ENCODE measurements at places on chromosomes 2 and 18.

DNA sequence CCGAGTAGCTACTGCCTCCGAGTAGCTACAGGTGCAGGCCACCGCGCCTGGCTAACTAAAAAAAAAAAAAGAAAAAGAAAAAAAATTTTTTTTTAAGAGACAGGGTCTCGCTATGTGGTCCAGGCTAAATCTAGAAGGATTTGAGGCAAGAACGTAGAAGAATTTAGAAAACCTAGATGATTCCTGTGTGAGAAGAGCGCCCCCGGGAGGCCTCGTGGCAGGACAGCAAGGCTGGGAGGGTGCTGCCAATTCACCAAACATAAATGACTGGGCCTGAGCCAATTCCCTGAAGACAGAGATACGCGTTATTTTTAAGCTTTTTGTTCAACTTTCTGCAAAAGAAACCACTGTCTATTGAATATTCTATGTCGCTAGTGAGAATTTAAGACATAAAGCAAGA lies 90.1 kb upstream of the TGFA start:
- no peak for DNase-seq

GRCh38 chr2:182824056-182824766 lies 42.2 kb downstream of the FRZB start:
- DNase-seq = no peak

GRCh38 chr2:25740810-25741381 lies 67.5 kb upstream of the DTNB start:
- DNase-seq = no peak

DNA sequence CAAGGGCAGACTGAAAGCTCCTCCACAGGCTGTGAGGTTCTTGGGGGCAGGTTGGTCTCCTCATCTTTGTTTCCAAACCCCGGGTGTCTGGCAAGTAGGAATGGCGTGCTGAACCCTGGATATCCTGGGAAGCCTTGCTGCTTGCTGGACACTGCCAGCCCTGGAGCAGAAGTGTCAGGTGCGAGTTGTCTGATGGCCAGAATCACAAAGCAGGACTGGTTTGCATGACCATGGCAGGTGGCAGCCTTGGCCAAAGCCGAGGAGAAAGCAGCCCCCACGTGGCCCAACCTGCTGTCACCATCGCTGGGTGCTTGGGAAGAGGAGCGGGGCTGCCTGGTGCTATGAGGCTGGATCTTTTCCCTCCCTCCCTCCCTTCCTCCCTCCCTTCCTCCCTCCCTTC lies 309.5 kb upstream of the HS6ST1 start:
- no peak for DNase-seq

- no peak for DNase-seq
These were observed 218.3 kb upstream of the SMAD7 start for GRCh38 chr18:49169037-49169521.

- no peak for DNase-seq
These were observed 737 bp upstream of the CYB5A start for GRCh38 chr18:74292541-74292858.

DNA sequence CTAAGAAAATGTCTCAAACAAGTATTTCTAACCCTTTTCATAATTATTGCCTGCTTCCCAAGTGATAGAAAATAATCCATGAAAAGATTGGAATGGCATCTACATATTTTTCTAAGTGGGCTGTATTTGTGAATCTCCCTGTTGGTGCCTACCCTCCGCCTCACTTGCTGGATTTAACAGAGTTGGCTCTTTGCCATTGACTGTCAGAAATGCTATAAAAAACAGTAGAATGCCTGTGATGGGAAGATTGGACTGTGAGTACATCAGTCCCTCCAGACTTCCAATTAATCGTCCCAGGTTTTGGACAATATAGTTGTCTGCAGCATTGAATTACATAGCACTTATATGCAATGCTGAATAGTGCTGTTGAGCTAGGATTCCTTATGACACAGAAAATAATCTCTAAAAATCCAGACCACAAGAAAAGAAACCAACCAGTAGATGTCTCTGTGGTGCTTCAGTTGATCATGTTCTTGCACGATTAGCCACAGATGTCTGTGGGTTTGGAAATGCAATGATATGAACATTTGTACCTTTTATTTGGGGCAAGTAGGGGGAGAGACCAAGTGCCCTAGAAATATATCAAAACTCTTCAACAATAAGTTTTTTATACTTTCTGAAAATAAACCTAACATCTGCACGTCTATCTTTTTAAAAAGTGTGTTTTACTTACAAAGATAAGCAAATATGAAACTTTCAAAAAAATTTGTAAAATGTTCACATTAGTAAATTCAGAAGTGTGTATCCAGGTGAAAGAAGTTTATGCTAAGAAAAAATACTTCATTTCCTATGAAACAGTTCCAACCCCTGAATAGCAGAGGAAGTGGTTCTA lies 88.5 kb downstream of the DYNAP start:
- no peak for DNase-seq

- DNase-seq = no peak
These were observed 88.2 kb upstream of the GLI2 start for GRCh38 chr2:120647487-120647886.

GRCh38 chr2:102074152-102074783 lies 68.3 kb upstream of the IL1R1 start:
- no peak for DNase-seq

- peak; percentile 64 for DNase-seq
These were observed 80.7 kb downstream of the CTIF start for GRCh38 chr18:48619501-48619900.

GRCh38 chr2:221322741-221323140 lies 249.4 kb downstream of the EPHA4 start:
- no peak for DNase-seq

DNA sequence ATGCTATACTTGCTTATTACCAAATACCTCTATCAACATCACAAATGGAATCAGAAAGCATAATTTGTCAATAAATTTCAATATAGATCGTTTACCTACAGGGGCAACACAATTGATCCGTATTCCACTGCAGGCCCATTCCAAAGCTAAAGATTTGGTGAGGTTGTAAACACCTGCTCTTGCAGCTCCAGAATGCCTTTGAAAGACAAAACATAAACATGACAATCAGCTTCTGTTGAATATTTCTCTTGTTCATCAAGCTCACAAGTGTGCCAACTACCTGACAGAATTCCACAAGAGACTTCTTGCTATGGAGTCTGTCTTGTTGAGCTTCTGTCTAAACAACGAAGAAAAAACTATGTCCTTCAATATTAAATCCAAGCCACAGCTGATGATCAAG lies 30.3 kb downstream of the PECR start:
- DNase-seq = no peak

DNA sequence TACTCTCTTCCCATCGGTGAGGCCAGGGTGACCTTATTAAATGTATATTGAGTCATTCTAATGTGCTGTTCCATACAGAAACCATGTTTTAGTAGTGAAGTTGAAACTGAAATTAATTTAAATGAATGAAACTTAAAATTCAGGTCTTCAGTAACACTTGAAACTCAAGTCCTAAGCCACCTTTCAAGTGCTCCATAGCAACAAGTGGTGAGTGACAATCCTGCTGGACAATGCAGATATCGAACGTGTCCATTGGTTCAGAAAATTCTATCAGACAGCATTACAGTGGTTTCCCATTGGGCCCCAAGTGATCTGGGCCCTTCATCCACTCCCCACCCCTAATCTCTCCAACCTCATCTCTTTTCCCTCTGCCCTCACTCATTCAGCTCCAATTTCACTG lies 48.7 kb downstream of the HNMT start:
- DNase-seq = no peak

DNA sequence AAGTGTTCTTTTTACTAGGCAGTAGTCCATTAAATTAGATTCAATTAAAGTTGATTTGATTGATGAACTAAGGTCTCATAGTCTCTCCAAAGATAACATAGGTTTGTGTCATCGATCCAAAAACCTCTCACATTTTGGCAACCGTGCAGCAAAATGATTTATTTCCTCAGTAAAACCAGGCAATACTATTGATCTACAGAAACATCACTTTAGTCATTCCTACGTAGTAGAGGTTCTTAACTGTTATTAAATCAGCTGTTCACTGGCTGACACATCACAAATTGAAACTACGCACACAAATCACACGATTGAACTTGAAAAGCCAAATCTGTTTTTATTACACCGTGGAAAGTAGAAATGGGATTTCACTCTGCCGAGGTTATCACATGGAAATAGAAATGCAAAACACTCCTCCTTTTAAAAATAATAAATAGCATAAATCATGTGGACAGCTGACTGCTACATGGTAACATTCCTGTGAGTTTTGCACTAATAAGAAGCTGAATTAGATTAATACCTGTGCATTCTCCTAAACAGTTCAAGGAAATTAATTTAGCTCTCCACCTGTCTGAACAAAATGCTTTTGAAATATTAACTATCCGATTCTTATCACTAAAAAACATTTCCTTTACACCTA lies 262.5 kb downstream of the CDH20 start:
- DNase-seq = no peak

- DNase-seq = no peak
These were observed 40.4 kb upstream of the NETO1 start for GRCh38 chr18:72908181-72908580.

DNA sequence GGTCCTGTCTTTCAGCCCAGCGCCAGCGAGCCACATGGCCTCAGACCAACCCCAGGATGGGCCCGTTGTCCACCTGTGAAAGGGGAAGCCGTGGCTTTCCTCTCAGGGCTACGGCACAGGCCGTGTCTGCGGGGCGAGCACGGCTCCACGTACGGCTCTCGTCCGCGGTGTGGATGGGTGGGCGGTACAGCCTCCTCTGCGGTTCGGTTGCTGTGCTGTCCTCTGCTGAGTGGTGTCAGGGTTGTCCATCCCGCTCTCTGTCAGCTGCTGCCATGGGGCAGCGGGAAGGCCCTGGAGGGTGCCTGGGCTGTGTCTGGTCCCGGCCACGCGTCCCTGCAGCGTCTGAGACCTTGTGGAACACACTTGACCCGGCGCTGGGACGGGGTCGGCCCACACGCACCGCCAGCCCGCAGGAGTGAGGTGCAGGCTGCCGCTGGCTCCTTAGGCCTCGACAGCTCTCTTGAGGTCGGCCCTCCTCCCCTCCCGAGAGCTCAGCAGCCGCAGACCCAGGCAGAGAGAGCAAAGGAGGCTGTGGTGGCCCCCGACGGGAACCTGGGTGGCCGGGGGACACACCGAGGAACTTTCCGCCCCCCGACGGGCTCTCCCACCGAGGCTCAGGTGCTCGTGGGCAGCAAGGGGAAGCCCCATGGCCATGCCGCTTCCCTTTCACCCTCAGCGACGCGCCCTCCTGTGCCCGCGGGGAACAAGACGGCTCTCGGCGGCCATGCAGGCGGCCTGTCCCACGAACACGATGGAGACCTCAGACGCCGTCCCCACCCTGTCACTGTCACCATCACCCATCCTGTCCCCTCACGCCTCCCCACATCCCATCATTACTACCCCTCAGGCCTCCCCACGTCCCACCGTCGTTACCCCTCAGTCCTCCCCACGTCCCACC lies 128.7 kb downstream of the NFATC1 start:
- DNase-seq = no peak

DNA sequence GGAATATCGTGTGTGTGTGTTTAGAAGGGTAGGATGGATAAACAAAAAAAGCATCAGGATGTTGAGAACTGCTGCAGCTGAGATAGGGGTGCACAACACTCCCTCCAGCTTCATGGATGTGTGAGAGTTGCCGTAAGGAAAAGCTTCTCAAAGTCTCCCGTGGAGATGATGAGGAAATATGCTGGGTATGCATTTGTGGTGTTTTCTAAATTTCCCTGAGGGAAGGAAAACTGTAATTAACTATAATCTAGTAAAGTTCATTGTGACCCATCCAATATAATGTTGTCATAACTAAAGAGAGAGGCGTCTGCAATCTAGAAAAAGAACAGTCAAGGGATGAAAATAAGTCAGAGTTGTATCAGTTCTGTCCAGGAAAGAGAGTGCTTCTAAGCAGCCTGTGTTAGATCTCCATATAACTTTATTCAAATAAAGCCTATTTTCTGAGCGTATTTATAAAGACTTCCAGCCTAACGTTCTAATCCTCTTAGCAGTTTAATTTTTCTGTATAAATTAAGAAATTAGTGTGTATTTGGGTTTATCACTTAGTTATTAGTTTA lies 7.3 kb upstream of the LMAN2L start:
- DNase-seq = no peak

- no peak for DNase-seq
These were observed 67.2 kb upstream of the ACYP2 start for GRCh38 chr2:54048117-54048785.

- DNase-seq = no peak
These were observed 97.2 kb downstream of the TDRD15 start for GRCh38 chr2:21220930-21221329.

GRCh38 chr18:46623541-46623940 lies 33.5 kb downstream of the LOXHD1 start:
- peak; percentile 96 for DNase-seq

GRCh38 chr18:59810183-59810582 lies 89.6 kb upstream of the PMAIP1 start:
- DNase-seq = no peak

DNA sequence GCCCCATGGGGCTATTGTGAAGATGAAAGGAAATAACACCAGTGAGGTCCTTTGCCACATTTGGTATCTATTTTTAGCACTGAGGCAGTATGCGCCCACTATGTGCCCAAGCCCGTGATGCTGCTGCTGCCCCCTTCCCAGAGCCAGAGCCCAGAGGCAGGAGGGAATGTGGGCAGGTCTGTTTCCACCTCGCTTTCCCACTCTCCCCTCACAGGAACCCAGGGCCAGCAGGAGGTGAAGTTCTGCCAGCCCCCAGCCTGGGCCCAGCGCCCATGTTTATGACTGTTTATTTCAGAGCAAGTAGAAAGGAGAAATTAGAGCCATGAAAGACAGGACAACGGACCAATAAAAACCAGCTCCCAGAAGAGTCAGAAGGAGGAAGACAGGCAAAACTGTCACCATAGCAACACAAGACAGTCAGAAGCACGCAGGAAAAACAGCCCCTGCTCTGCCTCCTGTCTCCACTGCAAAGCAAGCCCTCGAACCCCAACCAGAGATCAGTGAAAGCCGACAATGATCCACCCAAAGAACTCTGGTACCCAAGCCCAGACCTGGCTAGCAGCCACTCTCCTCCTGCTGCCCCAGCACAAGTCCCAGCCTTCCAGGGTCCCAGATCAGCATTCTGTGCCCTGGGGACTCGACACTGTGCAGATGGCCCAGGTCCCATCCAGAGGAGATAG lies 1.4 kb downstream of the CYRIA start:
- peak; percentile 68 for DNase-seq

Data from posterior cingulate gyrus (tissue), 11 donors.